ENCODE measurements at places on chromosomes 3 and 15.

- DNase-seq = no peak
Measured at GRCh38 chr3:52978109-52978754, 67.6 kb downstream of the SFMBT1 start.

GRCh38 chr15:85525755-85526154 lies 145.4 kb downstream of the AKAP13 start:
- DNase-seq = no peak

- no peak for DNase-seq
Measured at GRCh38 chr3:114697401-114697800, 403.6 kb downstream of the TIGIT start.

DNA sequence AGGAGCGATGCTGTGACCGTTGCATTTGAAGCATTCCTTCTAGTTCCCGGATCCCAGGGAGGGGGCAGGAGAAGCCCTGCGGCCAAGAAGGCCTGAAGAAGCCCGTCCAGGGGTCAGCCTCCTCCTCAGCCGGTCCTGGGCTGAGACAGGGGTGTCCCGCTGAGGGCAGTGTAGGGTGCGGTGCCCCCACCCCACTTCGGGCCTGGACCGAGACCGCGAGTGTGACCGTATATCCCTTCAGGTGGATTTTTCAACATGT lies 2.8 kb downstream of the OCA2 start:
- no peak for DNase-seq

- no peak for DNase-seq
Measured at GRCh38 chr3:88926221-88926620, 181.2 kb upstream of the EPHA3 start.

GRCh38 chr3:186772701-186773417 lies 10.5 kb upstream of the EIF4A2 start:
- peak; percentile 36 for DNase-seq

GRCh38 chr3:108008106-108008505 lies 82.7 kb downstream of the CD47 start:
- DNase-seq = no peak

DNA sequence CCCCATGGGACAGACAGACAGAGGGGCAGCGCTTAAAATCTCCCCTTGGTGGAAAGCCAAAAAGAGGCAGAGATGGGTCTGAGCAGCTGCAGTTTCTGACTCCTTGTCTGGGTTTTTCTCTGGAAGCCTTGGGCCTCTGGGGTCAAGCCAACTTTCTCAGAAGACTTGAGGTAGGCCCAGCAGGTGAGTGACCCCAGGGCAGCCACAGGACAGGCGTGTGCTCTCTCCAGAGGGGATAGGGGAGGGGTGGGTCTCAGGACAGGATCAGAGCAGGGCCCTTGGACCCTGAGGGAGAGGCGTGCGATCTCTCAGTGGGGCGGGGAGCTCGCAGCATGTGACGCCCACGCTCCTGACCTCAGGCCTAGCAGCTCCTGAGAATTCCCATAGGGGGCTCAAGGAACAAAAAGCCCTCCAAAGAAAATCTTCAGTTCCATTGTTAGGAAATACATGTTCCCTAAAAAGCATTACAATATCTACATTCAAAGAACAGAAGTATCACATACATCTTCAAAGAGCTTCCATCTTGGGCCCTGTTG lies 34.6 kb upstream of the DUSP7 start:
- DNase-seq = no peak

- DNase-seq = no peak
Measured at GRCh38 chr3:197512691-197513571, 42.8 kb downstream of the BDH1 start.

- DNase-seq = no peak
Measured at GRCh38 chr3:174363256-174363655, 495.9 kb upstream of the NAALADL2 start.

GRCh38 chr15:93028111-93028631 lies 60.8 kb downstream of the RGMA start:
- DNase-seq = no peak

- no peak for DNase-seq
Measured at GRCh38 chr3:169846458-169847193, 23.1 kb downstream of the LRRC31 start.

GRCh38 chr3:183895296-183895695 lies 10.6 kb upstream of the PARL start:
- no peak for DNase-seq

DNA sequence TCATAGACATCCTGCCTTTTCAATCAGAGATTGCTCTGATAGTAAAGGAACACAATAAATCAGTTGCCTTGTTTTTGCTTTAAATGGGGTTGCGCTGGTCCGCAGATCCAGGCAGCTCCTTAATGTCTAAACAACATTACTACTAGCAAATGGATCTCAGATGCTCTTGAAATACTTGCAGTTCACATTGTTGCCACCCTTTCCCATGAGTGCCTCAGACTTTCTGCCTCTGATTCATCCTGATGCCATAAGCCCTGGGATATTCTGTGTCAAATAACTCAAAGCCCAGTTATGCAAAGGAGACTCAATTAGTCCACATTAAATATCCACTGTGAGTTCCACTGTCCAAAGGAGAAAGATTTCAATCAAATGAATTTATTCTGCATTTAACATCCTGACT lies 196.7 kb downstream of the PLCH1 start:
- no peak for DNase-seq

- DNase-seq = no peak
Measured at GRCh38 chr15:60682615-60683014, 203.7 kb upstream of the ICE2 start.

- DNase-seq = no peak
Measured at GRCh38 chr3:52615166-52615565, 70.5 kb downstream of the PBRM1 start.

- DNase-seq = no peak
Measured at GRCh38 chr3:31652296-31652695, 119.6 kb downstream of the STT3B start.

GRCh38 chr3:12891985-12892839 lies 50.8 kb upstream of the RPL32 start:
- DNase-seq = no peak

DNA sequence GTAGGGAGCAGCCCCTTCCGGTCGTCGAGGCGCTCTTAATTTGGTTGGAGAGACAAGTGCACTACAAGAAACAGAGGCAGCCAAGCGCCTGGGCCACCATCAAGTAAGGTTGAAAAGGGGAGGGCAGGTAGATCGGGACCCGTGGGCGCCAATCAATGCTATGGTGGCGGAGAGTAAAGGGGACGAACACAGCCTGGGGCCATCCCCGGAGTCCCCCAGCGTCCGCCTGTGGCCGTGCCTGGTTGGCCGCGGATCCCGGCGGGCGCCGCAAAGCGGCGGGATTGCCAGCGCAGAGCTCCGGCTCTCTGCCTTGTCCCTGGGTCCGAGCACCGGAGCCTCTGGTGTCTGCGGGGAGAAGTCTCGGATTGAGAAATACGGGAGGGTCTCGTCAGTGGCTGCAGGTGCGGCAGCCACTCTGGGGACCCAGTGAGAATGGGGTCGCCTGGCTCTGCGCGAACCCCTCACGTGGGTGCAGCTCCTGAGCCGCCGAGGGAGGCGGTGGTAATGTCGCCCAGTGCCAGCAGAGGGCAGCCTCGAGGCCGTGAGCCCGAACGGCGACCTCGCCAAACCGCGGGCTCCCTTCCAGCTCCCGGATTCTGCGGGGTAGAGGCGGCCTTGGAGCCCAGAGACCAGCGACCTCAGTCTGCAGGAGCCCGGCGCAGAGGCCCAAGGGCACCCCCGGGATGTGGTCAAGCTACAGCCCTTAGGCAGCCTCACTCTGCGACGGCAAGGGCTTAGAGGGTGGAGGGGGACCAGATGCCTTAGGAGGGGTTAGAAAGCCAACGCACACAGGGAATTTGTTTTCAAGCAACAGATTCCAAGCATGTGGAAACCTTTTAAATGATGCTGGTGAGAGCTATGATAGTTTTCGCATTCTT lies 10.8 kb downstream of the FOXL2 start:
- peak; percentile 53 for DNase-seq

- no peak for DNase-seq
Measured at GRCh38 chr3:35954413-35954812, 315.1 kb downstream of the ARPP21 start.

DNA sequence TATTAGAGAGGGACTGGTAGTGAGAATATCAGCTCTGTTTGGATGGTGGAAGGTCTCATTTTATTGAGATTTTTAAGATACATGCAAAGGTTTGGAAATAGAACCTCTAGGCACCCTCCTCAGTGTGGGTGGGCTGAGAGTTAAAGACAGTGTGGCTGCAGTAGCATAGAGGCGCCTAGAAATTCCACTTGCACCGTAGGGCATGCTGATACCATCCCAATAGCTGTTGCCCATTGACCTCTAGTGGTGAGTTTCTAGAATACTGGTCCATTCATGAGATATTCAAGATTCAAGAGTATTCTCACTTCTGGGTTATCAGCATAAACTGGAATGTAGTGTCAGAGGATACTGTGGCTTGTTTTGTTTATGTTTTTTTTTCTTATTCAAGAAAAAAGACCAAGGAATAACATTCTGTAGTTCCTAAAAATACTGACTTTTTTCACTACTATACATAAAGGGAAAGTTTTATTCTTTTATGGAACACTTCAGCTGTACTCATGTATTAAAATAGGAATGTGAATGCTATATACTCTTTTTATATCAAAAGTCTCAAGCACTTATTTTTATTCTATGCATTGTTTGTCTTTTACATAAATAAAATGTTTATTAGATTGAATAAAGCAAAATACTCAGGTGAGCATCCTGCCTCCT lies 87.2 kb downstream of the TGFBR2 start:
- DNase-seq = no peak

DNA sequence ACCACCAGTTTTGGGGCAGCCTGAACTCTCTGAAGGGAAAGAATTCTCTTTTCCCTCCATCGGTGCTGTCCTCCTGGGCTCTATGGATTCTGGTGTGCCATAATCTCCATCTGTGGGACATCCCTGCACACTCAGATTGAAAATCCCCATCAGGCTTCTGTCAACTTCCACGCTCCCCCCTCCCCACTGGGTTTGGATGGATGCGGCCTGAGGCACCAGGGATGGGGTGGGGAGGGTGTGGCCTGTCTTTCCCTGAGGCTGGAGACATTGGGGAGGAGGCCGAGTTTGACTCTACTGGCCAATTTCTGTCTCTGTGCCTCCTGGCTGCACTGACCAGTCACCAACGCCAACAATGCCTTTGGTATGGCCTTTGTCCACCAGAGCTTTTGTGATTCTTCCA lies 16.3 kb upstream of the FBLN2 start:
- no peak for DNase-seq

DNA sequence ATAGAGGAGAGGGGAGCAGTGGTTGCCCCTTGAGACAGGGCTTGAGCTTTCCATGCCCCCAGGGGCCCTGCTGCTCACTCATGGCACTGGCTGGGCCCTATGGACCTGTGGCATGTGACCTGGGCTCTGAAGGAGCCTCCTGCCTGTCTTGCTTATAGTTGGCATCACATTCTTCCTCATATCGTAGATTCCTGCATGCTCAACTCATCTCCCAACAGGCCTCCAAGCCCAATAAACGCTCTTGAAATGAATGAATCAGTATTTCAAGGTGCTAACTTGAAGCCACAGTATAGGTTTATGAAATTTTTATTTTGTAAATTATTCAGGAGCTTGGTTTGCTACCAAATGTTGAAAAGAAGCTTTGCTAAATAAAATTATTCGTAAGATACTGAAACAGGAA lies 93.3 kb upstream of the SLC7A14 start:
- DNase-seq = no peak

DNA sequence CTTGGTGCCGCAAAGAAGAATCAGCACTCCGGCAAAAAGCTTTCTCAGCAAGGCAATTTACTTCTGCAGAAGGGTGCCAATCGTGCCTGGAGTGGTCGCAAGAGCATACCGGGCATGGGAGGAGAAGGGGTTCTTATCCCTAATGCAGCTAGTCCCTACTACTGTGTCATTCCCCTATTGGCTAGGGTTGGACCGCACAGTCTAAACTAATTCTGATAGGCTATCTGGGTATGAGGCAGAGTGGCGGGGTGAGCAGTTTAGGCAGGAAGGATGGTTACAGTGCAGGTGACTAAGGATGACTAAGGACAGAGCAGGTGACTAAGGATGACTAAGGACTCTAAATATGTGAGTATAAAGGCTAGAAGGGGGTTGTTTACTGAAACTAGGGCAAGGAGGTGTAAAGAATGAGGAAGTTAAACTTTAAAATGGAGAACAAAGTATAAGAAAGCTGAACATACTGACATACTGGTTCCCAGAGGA lies 52.9 kb downstream of the PGBD4 start:
- DNase-seq = no peak

DNA sequence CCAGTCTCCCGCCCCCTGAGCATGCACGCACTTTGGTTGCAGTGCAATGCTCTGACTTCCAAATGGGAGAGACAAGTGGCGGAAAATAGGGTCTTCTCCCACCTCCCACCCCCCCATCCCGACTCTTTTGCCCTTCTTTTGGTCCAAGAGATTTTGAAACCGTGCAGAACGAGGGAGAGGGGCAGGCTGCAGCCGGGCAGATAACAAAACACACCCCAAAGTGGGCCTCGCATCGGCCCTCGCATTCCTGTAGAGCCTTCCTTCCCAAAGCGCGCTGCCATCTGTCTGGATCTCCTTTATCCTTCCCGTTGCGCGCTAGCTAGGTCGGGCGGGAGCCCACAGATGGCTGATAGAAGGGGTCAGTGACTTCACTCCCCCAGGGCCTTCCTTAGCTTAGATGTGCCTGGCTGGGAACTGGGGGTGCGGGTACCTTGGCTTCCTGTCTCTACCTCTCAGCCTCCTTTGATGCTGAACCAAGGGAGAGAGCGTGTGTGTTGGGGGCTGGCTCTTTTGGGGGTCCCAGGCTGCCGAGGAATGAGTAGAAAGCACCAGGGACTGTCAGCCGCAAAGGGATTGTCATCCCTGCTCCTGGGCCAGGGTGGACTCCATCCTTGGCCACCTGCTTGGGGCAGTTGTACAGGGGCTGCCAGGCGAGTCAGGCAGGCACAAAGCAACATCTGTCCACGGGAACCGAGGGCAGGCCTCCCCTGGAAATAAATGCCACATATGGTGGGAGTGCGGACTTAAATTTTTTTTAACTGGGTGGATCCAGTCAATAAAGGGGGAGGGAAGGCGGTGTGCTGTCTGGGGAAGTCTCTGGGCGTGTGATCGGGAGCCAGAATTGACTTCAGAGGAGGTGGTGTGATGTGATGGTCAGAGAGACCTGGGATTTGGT lies 1.8 kb downstream of the SMAD3 start:
- DNase-seq = no peak

GRCh38 chr3:37641556-37641955 lies 220.1 kb upstream of the CTDSPL start:
- no peak for DNase-seq

DNA sequence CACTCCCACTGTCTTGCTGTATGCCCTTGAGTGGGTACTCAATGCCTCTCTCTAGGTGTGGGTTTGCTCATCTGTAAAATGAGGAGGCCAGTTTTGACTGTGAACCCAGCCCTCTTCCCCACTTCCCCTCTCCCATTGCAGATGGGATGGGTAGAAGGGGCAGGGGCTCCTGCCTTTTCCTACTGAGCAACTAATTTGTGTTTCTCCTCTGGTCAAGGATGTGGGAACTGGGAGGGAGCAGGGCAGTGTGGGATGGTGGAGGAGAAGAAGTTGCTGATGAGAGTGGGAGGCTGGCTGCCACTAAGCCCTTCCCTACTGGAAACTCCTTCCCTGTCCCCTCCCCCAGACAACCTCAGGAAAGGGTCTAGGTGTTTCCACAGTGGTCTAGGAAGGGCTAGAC lies 20.1 kb upstream of the ANKDD1A start:
- no peak for DNase-seq

- DNase-seq = no peak
Measured at GRCh38 chr3:190302212-190302867, 19.9 kb downstream of the CLDN1 start.

GRCh38 chr3:105802118-105802706 lies 66.6 kb downstream of the CBLB start:
- no peak for DNase-seq
